ENCODE measurements at places on chromosomes 5 and 9.

DNA sequence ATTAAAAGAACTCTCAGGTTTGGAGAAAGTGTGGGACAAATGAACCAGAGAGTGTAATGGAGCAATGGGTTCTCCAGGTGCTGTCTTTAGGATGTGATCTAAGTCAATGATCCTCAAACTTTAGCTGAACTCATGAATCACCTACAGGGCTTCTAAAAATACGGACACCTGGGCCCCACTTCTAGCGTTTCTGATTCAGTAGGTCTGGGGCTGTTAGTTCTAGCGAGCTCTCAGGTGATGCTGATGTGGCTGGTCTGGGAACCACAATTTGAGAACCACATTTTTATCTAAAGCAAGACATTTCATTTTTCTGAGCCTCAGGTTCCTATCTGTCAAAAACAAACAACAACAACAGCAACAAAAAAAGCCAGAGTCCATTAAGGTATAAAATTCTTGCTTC, 35.1 kb upstream of the PCA3 start:
- DNase-seq = no peak

DNA sequence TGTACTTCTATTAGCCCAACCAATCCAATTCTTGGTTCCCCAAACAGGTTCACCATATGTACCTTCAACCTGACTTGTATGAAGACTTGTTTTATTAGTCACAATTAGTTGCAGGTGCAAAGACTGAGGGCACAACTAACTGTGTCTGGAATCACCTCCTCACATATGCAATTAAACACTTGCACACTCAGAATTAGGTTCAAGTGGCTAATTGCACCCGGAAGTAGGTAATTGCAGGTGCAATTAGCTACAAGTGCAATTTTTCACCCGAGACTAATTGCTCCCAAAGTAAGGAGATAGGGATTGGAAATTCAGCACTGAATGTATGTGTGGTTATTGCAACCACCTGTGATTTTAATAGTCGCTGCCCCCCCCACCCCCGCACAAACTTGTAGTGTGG, 338.9 kb downstream of the ZSWIM6 start:
- no peak for DNase-seq

GRCh38 chr9:124427281-124427680, 12.0 kb upstream of the PSMB7 start:
- DNase-seq = no peak

- no peak for DNase-seq
Measured at GRCh38 chr9:133485531-133486260, 6.8 kb upstream of the SLC2A6 start.

GRCh38 chr5:123360201-123360571, 63.0 kb downstream of the CEP120 start:
- no peak for DNase-seq
